ENCODE measurements at places on chromosomes 7 and 10.

DNA sequence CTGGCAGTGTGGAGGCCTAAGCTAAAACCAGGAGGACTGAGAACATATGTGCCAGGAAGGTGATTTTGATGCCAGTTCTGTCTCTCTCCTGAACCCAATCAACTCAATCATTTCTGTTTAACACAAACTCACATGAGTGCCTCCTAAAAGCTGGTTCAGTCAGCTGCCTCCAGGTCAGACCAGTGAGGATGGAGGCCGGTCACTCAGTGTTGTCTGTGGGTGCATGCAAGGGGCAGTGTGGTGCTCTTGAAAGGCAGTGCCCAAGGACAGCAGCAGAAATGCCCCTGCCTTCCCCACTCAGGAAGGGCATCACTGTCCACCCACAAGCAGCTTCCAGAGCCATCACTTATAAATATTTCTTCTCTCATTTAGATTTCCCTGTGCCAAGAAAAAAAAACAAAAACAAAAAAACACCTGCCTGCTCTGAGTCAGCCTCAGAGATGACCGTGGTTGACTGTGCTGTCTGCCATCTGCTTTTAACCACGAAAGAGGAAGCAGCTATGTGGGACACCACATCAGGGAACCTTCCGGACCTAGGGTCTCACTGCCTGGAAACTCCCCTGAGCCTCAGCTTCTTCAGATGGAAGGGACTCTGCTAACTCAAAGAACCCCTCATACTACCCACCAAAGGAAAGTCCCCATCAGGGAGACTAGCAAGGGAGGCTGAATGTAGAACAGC is 39.1 kb downstream of the VOPP1 start:
- DNase-seq, result no peak

- DNase-seq, result no peak
Measured at GRCh38 chr7:40315277-40315676, 180.5 kb downstream of the SUGCT start.

GRCh38 chr10:89837165-89838043 is 136.0 kb downstream of the KIF20B start:
- peak; percentile 74 for DNase-seq

GRCh38 chr10:79249186-79250121 is 97.8 kb upstream of the PPIF start:
- no peak for DNase-seq

DNA sequence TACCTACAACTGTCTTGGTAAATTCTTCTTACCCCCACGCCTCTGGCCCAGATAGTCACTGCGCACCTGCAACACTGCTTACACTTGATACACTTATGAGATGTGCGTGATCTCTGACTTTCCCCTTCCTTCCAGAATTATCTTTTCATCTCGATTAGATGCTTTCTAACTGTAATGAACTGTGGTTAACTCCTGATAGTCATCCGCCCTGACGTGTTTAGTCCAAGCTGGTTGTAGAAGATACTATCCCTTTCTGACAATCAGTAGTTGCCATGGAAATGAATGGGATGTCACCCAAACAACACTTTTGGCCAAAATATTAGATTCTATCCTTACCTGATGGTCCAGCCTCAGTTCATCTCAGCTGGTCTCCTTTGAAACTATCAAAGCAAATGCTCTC is 241.5 kb downstream of the ADAM12 start:
- no peak for DNase-seq

- DNase-seq, result no peak
Measured at GRCh38 chr10:89163265-89163995, 43.7 kb downstream of the CH25H start.

DNA sequence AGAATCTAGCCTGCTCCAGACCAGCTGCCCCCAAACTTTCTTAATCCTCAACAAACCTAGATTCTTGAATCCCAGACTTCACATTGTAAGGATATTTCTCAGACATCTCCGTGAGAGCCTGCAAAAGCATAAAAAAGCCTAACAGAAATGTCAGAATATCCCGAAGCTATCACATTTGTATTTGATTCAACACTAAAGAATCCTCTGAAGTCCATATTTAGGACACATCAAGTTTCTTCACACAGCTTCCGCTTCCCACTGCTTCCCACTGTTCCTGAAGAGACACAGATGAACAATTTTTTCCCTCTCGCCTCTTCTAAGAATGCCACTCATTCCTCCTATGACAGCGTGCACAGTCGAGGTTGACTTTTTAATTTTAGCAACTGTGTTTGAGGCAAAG is 396.2 kb upstream of the IGFBP3 start:
- no peak for DNase-seq

DNA sequence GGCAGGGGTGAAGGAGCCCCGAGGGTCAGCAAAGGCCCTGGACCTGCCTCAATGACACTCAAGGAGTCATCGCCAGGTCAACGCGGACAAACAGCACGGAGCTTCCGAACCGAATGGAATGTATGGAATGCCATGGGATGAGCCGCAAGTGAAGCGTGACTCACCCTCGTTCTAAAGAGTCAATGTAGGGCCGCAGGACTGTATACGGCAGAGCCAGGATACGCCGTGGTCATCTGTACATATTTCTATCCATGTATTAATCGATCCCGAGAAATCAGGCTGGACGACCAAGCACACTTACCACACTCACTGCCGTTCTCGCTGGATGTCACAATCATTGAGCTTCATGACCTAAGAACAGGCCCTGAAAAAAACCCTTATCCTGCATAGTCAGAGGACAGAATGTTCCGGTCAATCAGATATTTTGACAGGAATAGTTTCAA is 4.3 kb downstream of the SNX8 start:
- DNase-seq, result no peak

DNA sequence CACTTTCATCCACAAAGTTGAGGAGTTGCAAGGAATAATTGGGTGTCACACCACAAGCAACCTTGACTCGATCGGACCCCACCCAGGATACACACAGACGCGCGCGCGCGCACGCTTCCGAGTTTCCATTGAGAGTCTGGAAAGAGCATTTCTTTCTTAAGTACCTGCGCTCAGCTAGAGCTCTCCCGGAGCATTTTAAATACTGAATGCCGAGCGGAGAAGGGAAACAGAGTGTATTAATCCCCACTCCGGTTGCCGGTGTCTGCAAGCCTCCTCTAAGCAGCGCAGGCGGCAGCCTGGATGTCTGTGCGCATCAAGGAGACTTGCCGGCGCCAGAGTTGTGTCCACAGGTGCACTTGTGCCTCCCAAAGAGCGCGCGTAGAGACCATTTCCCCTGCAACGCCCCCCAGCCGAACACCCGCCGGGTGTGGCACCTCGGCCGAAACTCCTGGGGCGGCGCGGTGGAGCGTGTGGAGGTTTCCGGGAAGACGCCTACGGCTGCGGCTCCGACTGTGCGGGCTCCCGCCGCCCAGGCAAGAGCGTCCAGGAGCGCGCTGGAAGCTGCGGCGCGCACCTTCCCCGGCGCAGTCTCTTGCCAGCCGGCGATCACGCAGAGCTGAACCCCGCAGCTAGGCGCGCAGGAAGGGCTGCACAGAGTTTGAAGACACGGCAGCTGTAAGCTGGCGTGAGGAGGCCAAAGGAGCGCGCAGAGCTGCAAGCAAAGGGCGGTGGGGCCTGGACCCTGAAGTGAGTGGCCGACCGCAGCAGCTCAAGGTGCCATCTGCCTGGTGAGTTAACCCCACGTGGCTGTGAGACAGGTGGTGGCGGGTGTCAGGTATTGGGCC is 1.1 kb upstream of the FEZF1 start:
- DNase-seq, result no peak

DNA sequence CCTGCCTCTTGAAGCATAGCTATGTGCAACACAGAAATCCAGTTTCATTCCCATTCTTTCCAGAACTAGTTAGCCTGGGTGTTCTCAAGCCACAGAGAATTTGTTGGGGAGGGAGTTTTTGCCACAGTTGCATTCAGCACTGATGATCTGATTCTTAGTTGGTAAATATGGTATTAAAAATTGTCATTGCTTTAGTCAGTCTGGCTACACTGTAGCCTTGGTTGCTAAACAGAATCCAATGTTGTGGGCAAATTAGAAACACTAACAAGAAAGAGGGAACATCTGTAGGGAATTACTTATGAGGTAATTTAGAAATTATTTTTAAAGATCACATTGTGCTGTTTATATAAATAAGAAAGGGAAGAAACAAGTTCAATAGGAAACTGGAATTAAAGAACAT is 57.0 kb upstream of the CC2D2B start:
- DNase-seq, result no peak

GRCh38 chr10:72328045-72328828 is 26.5 kb downstream of the DNAJB12 start:
- no peak for DNase-seq

DNA sequence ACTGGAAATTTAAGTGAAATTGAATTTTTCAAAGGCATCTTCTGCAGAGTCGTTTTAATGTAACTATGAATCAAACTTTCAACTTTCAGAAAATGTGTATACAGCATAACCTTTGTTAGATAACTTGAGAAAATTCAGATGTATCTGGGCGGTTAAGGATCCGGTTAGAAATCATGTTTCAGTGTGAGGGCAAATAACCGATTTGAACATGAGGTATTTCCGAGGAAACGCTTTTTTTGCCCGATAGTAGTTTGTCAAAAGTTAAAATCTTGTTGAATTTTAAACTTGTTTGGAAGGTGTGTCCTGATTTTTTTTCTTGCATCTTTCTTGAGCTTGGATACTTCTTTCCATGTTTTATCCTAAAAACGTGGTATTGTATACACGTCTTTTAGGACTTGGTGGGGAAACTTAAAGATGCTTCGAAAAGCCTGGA is 1.3 kb upstream of the BMI1 start:
- DNase-seq, result no peak

- DNase-seq, result no peak
Measured at GRCh38 chr10:31594347-31594873, 275.4 kb downstream of the ZEB1 start.

GRCh38 chr7:150723467-150723866 is 7.1 kb downstream of the GIMAP1 start:
- no peak for DNase-seq

DNA sequence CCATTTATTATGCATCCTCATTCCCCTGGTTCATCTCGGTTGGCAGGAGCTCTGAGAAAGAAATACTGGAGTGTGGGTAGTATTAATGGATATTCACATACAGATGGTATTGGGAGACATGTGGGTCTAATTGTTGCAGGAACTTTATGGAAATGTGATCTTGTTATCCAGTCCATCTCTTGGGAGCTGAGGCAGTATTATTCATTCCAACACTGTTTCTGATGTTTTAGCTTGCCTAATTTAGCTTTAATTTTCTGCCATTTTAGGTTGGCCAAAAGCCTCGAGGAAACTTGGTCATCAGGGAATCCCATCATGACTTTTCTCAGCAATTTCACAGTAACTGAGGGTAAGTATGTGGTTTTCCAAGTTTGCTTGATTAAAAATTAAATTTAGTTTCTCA is 125.7 kb downstream of the ABCA13 start:
- no peak for DNase-seq

- DNase-seq, result no peak
Measured at GRCh38 chr7:104486931-104487330, 158.5 kb downstream of the LHFPL3 start.

GRCh38 chr10:124709861-124710260 is 34.3 kb downstream of the FAM53B start:
- DNase-seq, result no peak

- DNase-seq, result no peak
Measured at GRCh38 chr10:82660986-82661385, 786.0 kb downstream of the NRG3 start.

DNA sequence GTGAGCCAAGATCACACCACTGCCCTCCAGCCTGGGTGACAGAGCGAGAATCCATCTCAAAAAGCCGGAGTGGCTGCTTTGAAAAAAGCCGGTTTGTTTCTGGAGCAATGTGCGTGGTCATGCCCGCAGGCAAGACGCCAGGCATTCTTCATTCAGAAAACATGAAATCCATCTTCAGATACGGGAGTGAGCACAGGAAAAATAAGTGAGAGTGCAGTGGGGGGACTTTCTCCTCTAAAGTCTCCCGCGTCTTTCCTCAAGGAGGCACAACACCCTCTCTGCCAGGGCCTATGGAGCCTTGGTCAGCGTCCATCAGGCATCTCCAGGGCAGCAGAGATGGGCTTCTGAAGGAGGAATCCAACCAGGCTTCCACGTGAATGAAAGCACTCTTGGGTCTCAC is 62.3 kb upstream of the DGKI start:
- no peak for DNase-seq

DNA sequence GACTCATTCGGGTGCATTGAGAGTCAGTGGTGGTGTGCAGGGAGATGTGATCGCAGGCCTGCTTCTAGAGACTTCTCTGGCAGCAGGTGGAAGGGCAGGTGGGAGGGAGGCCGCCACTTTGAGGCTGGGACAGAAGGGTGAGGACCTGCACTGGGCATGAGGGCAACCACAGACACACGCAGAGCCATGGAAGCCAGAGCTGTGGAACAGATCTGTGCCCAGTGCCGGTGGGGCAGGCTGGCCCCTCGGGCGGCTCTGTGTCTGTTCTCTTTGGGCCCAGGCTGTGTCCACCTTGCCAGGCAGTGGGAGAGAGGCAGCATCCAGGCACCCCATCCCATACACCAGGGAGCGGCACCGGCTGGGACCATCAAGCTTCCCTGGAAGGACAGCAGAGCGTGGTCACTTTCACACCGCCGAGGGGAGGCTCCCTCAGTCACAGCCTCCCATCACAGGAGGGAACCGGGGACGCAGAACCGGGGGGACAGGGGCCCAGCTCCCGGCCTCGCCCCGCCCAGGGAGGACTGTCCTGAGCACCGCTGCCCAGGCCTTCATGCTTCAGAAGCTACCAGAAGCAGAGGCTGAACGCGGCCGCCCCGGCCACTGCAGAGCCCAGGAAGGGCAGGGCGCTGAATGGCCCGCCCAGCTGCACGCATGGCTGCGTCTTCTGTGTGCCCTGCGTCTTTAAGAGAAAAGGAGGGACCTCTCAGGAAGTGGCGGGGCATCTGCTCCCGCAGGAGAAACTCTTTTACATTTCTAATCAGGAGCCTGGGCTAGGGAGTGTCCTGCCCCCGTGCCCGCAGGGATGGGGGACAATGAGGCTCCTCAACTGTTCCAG is 32.1 kb downstream of the EN2 start:
- DNase-seq, result no peak

DNA sequence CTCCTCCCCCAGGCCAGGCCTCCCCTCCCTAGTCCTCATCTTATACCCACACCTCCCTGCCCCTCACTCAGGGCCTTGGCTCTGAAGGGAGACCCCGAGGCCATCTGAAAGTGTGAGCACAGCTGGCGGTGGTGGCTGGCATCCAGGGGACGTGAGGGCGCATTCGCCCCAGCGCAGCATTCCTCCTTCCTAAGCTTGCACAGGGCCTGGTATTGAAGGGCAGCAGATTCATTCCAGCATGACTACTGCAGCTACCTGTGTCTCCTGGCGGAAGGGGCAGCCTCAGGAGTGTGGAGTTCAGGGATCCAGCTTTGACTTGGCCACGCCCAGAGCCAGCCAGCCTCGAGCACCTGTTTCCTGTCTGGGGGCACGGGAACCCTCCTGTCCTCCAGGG is 72.6 kb downstream of the PARP12 start:
- no peak for DNase-seq

DNA sequence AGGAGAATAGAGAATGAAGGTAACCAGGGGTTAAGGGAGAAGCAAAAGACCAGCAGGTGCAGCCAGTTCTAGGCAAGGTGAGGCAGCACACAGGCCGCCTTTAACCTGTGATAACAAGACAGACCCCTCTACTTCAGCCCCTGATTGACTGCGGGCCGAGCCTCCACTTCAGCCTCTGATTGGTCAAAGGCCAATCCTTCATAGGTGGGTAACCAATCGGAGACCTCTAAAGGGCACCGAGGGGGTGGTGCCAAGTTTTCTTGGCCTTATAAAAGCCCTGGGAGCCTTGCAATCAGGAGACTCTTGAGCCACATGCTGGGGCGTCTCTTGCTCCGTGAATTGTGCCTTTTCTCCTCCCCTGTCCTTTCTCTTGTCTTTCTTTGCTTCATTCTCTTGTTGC is 98.8 kb downstream of the ELFN1 start:
- no peak for DNase-seq

- DNase-seq, result no peak
Measured at GRCh38 chr7:42082144-42082543, 154.9 kb downstream of the GLI3 start.

All from left forelimb (tissue), 1 donor.